Activated CD8-positive, alpha-beta memory T cell treated with anti-CD3 and anti-CD28 coated beads, Interleukin-2, amount 50 U/mL, for 4 hours (primary cell): ENCODE measurements at places on chromosomes 3 and 15.
A peak's percentile ranks its signal among the peaks of the same experiment; 100 is the strongest.

- no peak for DNase-seq
These were observed 18.2 kb downstream of the DNAJB8 start for GRCh38 chr3:128448491-128448890.

GRCh38 chr3:144324076-144324475 is 352.5 kb downstream of the DIPK2A start:
- no peak for DNase-seq

GRCh38 chr3:44355362-44356033 is 16.9 kb downstream of the TCAIM start:
- no peak for DNase-seq

GRCh38 chr15:57377478-57377847 is 1.2 kb downstream of the CGNL1 start:
- DNase-seq: no peak

DNA sequence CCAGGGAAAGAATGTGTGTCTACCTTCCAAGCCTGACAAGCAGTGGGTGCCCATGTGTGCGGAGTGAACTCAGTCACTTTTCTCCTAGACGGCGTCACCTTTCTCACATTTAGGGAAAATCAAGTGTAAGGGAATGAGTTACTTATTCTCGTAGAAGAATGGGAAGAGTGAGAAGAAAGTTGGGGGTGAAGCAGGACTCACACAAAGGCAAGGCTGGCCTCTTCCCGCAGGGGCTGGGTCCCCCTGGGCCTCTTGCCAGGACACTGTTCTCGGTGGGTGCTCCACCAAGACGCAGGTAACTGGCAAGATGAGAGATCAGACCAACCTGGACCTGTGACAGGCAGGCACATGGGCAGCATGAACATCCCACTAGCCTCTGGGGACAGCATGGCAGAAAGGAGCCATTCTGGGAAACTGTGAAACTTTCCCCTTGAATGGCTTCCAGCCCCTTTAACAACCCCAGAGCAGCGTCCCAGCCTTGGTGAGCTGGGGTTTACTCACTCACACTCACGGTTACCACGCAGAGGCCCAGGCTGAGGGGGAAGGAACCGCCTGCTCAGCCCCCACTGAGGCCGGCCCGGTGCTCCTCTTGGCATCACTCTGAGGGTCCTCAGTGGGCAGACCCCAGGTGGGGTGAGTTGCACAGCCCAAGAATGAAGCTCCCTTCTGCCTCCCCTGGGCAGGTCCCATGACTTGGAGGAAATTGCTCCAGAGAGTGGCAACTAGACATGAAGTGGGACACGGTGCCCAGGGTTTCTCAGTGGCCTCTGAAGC is 15.0 kb upstream of the SRP14 start:
- no peak for DNase-seq

DNA sequence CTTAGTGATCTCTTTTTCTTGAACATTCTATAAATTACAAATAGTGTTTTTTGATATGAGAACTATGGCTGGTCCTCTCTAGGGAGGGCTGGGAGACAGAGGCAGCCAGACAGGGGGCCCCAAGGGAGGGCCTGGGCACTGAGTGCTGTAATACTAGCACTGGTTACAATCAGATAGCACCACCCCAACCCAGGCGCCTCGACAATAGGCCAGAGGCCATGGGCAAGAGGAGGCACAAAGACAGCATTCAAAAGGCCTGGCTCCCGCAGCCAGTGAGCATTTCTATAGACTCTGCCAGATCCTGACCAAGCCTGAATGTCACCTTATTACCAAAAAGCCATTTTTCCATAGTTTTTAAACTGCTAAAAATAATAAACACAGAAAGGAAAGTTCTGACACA is 158.5 kb downstream of the THRB start:
- no peak for DNase-seq

DNA sequence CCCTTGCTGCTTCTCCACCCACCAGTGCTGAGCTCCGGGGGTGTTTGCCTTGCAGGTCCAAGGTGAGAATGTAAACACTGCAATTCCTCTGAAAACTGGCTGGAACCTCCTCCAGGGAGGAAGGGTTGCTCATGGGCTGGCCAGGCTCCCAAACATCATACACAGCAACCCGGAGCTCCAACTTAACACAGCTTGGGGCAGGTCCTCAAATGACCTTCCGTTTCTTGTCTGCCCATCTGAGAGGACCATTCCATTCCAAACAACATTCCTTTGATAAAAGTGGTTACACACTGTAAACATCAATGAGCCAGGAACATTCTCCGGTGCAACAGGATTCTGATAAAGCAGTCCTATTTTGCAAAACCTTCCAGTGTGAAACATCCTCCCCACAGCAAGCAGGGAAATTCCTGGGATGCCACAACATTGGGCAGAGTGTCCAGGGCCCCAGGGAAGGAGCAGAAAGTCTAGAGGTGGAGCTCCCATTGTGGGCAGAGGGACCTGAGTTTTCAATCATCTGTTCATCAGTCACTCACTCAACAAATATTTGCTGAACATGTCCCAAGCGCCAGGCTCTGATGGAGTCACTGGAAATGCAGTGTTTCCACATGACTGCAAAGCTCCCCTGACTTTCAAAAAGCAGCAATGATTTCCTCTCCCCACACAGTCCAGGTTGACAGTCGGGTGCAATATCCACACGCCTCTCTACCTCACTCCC is 7.3 kb upstream of the HEG1 start:
- DNase-seq: no peak

DNA sequence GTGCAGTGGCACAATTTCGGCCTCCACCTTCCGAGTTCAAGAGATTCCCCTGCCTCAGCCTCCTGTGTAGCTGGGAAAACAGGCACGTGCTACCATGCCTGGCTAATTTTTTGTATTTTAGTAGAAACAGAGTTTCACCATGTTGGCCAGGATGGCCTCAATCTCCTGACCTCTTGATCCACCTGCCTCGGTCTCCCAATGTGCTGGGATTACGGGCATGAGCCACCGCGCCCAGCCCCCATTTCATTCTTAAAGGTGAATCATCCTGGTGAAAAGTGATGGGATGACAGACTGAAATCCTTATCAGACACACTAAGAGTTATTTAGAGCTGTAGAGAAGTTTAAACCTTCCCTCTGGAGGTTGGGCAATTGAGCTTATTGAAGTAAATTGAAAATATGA is 24.1 kb upstream of the SERPINI2 start:
- DNase-seq: no peak

- no peak for DNase-seq
These were observed 65.8 kb upstream of the FLNB start for GRCh38 chr3:57942388-57942787.

GRCh38 chr15:40511093-40511471 is 40.3 kb downstream of the CHST14 start:
- DNase-seq: peak; percentile 21

DNA sequence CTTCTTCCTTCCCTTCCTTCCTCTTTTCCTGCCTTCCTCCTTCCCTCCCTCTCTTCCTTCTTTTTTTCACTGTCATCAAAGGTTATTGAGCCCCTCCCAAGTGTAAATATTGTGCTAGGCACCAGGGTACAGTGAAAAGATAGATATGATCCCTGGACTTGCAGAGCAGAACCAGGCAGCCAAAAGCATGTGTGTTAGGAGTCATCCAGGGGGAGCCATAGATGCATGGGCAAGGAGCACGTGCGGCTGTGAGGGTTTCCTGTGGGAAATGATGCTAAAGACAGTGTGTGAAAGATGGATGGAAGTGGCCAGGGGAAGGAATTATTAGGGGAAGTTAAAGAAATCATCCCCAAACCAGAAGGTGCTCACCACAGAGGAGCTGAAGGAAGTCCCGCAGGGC is 65.2 kb downstream of the NR2F2 start:
- no peak for DNase-seq

DNA sequence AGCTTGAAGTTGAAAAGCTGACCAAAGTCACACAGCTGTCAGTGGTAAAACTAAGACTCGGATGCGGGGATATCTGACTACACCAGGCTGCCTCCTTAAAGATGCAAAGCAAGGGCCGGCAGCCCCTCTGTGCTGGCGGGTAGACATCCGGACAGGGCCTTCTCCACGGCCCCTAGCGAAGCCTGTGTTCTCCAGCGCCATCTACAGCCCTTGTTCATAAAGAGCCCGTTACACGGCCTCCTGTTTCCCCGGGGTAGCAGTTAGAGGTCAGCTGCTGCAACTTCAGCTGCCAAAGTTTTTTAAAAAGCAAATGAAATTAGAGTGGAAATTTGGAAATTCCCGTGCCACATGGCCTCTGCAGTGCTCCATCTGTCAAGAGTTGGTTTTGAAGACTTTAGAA is 383.0 kb downstream of the TBL1XR1 start:
- DNase-seq: no peak
